ENCODE measurements at places on chromosomes 1 and 21.

DNA sequence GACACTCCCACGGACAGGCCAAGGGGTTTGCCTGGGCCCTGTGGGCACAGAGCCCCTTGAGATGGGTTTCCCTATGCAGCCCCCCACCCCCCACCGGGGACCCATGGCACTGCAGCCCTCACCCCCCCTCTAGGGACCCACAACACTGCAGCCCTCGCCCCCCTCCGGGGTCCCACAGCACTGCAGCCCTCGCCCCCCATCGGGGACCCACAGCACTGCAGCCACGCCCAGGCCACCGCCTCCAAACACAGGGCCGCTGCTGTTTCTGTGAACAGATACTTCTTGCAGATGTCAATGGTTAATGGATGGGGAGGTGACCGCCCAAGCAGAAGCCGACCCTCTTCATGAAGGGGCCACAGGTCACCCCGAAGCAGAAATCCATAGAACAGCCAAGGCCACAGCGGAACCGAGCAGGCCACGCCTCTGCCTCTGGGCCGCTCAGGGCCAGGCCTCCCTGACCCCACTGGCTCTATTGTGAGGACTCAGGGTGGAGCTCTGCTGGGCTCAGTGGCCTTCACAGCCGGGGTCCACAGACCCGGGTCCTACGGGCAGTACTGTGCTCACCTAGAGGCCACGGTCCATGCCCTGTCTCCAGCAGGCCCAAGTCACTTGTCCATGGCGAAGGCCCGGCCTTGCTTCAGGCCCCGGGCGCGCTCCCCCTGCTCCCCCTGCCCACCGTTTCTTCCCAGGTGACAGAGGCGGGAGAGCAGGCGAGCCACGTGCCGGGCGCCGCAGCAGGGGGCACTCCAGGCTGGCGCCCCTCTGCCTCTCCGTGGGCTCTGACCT is 4.1 kb upstream of the POFUT2 start:
- DNase-seq, result no peak

DNA sequence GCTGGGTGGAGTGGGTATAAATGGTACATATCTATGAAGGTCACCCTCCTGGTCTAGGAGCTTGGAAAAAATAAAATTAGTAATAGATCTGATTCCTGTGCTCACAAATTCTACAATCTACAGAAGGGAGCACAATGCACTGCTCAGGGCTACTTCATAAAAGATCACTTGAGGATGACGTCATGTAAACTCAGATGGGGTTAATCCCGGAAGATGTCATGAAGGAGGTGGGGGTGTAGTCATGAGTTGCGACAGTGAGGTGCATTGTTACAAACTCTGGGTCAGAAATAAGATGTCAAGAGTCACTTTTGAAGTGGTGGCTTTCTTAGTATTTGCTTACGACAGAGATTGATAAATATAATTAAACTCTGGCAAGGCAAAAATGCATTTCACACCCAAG is 68.2 kb downstream of the LHX9 start:
- no peak for DNase-seq

DNA sequence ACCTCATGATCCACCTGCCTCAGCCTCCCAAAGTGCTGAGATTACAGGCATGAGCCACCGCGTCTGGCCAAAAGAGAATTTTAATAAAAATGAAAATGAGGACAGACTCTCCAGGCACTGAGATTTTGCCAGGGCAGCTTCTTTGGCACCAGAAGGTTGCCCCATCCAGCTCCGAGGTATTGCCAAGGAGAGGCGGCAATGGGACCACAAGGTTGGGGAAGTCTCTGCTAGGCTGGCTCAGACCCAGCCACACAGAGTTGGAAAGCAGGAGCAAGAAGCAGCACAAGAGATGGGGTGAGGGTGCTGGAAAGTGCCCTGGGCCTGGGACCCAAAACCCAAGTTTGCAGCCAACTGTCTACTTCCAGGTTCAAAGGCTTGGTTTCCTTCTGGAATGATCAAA is 200.9 kb downstream of the HHIPL2 start:
- no peak for DNase-seq

DNA sequence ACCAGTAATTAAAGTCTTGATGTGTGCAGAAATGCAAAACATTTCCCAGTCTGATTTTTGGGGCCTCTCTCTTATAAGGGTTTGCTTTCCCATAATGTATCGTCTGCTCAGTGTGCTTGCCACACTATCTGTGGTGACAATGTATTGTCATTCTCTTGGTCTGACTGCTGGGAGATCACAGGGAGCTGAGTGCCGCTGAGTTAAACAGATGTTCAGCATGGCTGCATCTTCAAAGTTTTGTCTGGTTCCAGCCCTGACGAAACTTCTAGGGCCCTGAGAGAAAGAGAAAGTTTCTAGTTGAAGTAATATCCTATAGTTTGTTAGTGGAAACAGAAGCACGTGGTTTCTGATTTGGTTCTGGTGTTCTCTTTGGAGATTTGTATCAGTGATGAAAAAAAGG is 42.6 kb downstream of the DNM3 start:
- no peak for DNase-seq

DNA sequence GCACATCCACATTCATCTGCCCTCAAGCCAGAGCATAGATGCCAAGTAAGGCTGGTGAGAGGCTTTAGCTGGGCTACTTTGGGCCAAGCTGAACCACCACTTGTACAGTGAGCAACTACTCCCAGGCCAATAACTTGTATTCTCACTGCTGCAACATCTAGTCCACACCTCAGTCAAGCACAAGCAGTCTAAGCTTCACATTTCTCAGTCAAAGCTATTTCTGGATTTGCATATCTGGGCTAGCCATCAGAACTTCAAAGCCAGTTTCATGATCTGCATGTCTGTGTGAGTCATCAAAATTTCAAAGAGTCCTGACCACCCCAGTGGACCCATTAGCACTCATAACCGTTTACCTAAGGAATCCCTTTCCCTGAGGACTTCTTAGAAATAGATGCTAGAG is 77.7 kb upstream of the DIRAS3 start:
- no peak for DNase-seq

- no peak for DNase-seq
Measured at GRCh38 chr1:226253933-226254332, 30.5 kb downstream of the MIXL1 start.

Measured in KBM-7 (cell line).